ENCODE measurements at places on chromosomes 7 and 10. TPM values are rescaled to one million over a fixed set of nuclear protein-coding genes. Genes with fewer than 3 reads are reported as not detected.
A peak's percentile ranks its signal among the peaks of the same experiment; 100 is the strongest.

- DNase-seq = no peak
Measured at GRCh38 chr7:117362294-117362888, 39.5 kb upstream of the WNT2 start.

GRCh38 chr7:30079880-30080279 is 51.7 kb downstream of the PLEKHA8 start:
- no peak for DNase-seq

HYAL4 gene
- not detected for total RNA-seq

MAGI2 gene
- total RNA-seq = 16.1 TPM

DNA sequence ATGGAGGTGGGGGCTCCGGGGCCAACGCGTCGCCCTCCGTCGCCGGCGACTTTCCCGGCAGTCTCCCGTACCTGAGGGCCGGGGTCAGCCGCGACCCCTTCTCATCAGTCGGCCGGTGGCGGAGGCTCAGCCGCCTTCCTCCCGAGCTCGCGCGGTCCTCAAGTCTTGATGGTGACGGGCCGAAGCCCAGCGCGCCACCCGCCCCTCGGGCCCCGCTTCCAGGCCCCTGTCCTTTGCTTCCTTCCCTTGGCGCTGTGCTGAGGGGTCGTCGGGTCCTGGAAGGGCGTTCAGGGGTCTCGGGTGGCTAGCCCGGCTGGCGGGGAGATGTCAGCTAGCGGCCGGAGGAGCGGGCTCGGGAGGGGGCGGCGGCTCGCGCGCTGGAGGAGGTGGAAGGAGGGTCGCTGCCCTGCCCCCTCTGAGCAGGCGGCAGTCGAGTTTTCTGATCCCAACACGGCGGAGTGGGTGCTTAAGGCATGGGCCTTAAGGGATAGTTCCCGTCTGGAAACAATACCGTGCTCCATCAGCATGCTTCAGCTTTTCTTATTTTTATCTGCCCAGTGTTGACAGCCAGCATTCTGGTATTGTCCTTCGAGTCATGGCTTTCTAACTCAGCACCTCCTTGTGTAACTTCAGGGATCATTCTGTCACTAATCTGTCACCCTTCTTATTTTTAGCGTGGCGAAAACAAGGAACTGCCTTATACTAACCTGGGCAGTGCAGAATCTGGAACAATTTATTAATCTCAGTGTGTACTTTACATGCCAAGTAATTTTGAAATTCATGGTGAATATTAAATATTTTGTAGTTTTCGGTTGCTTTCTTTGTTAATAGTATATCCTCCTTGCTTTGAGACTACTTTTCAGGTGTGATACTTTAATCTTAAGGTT is 748 bp downstream of the PHTF2 start:
- peak; percentile 40 for DNase-seq

- no peak for DNase-seq
Measured at GRCh38 chr7:146136357-146136875, 19.8 kb downstream of the CNTNAP2 start.

KNDC1 gene
- total RNA-seq = 0.41 TPM

DNA sequence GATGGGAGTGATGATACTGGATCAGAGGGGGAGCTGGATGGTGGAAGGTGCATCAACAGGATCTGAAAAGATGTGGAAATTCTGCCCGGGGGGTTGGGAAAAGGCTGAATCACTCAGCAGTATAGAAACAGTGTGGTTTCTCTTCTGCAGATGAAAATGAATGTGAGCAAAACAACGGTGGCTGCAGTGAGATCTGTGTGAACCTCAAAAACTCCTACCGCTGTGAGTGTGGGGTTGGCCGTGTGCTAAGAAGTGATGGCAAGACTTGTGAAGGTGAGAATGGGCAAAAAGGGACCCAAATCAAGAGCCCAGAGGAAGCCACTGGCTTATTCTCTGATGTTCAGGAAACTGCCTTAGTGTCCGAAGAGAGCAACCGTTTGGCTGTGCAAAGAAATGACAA is 12.9 kb downstream of the OIT3 start:
- DNase-seq = no peak

- DNase-seq = no peak
Measured at GRCh38 chr10:60629332-60629731, 148.9 kb upstream of the CDK1 start.

- DNase-seq = no peak
Measured at GRCh38 chr10:66786709-66787108, 139.1 kb upstream of the LRRTM3 start.

DNA sequence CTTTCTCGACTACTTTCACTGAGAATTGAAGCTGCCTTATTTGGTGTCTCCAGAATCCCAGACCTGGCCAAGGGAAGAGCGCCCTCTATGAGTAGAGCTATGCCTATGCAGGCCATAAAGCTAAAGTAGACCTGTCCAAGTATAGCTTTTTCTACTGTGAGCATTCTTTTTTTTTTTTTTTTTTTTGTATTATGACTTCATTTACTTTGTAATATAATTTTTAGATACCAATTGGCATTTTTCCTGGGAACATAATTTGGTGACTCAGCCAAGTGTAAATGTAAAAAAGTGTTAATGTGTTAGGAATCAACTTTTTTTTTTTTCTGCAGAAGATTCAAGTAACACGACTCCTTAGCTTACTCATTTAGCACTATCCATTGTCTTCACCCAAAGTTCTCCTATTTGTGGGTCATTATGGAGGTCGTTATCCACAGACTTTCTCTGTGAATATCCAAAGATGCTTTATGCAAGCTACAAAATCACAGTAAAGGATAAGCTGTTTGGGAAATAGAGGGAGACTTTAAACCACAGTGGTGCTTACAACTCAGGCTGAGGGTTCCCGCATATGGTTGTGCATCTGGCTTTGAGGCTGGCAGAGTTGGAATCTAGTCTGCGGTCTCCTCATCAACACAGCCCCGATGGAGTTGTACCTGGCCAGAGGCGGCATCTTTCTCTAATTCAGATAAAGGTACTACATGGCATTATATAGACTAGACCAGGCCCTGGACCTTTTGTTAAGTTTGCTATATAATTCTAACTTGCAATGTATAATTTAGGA is 1040.2 kb upstream of the SORCS1 start:
- DNase-seq = peak; percentile 0

GRCh38 chr10:1509011-1509530 is 228.3 kb downstream of the ADARB2 start:
- no peak for DNase-seq

Data from fibroblast of the aortic adventitia (primary cell).